Stimulated activated CD4-positive, alpha-beta T cell treated with anti-CD3 and anti-CD28 coated beads, Interleukin-2, amount 100 ng/mL, for 24 hours (primary cell): ENCODE measurements at places on chromosomes 1 and 21.

DNA sequence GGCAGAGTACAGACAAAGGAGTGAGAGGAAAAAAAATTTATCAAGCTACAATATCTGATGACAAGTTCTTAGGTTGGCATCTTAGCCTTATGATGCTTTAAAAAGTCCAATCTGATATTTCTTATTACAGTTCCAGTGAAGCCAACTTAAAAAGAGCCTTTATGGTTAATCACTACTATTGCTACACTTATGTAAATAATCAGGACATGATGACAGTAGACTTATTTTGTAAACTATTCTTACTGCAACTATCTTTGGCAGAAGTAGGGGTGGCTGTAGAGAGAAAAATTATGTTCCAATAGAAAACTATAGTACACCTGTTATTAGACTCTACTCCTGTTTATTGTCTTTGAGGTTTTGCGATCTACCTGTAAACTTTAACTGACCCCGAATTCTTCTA lies 25.8 kb upstream of the NUF2 start:
- no peak for DNase-seq

DNA sequence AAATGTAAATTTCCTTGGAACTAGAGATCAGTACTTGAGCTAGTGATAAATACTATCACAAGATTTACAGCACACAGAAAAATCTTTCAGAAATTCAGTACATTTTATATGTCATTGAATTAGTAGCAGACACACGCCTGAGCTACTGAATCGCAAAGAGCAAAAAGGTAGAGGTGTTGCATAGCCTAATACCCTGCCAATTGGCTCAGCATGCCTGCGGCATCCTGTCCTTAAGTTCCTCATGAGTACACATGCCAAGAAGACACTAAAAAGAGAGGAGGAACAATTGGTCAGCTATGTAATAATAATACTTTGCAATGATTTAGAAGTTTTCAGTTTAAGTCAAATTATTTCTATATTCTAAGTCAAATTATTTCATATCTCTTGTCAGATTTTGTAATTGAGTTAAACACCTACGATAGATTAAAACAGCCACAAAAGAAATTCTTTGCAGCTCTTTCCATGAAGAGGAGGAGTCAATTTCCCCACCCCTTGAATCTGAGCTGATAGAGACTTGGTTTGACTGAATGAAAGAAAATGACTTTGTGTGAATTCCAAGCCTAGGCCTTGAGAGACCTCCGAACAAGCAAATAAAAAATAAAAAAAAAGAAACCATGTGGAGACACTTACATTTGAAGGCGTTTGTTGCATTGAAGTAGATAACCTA lies 36.2 kb upstream of the PKN2 start:
- DNase-seq: no peak

DNA sequence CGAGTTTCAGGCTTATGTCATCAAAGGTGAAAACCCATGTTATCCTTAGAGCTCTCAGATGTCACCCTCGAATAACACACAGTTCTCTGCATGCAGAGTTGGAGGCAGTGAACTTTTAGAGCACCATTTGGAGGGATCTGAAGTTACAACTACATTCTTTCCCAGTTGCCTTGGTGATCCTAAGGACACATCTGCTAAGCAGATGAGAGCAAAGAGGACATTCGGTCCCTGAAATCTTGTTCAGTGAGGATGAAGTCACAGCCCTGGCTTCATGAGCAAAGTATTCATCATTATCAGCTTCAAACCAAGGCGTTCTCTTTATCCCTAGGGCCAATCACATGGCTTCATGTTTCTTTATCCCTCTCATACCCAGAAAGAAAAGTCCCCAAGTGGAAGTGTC lies 23.1 kb upstream of the MCOLN2 start:
- DNase-seq: no peak

DNA sequence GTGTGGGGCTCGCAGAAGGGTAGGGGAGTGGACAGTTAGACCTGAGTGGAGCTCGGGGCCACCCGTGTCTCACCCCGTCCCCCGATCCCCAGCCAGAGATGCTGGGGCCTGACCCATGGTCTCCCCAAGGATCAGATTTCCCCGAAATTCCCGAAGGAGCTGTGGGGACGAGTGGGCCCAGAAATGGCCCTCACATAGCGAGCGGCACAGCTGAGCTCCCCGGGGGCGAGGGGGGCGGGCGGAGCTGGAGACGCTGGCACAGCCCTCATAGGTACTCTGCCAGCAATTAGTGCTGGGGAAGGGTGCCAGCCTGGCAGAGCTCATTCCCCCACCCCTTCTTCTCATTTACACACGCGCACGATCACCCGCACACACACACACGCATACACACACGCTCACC lies 9.2 kb downstream of the CASZ1 start:
- no peak for DNase-seq

DNA sequence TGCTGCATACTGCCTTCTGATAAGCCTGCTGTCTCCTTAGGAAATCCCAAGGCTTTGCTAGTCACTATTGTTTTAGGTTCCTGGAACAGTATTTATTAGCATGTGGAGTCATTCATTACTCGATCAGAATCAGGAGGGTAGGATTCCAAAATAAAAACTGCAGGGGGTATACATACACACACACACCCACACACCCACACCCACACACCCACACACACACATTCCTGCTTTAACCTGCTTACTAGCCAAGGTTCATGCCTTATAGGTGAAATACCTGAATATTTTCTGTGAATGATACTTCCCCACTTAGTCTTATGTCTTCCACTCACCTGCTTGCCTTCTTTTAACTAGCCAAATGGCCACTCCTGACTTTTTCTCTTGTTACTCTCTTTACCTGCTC lies 325.1 kb downstream of the ADGRL2 start:
- DNase-seq: no peak

DNA sequence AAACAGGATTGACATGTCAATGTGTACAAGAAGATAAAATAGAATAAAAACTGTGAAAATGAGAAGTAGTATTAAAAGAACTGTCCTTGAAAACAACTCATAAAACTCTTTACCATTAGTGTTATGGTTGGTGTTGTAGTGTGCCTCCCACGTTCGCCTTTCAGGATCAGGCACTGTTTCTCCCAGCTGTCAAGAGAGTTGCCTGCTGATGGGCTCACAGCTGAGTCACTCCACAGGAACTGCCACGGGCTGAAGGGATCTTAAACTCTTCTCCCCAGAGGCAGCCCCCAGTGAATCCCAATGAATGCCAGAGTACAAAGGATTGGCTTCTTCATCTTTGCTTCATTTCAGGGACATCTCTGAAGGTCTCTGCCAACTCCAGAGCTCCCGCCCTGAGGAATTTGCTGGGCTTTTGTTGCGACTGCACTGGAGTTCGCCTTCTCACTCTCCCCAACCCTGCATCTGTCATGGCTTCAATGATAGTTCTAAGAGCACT lies 119.6 kb downstream of the ADGRL2 start:
- DNase-seq: no peak

- no peak for DNase-seq
Observed at GRCh38 chr1:112309499-112309898, 86.5 kb upstream of the CTTNBP2NL start.

GRCh38 chr1:156075162-156075561 lies 7.1 kb downstream of the MEX3A start:
- DNase-seq: no peak

DNA sequence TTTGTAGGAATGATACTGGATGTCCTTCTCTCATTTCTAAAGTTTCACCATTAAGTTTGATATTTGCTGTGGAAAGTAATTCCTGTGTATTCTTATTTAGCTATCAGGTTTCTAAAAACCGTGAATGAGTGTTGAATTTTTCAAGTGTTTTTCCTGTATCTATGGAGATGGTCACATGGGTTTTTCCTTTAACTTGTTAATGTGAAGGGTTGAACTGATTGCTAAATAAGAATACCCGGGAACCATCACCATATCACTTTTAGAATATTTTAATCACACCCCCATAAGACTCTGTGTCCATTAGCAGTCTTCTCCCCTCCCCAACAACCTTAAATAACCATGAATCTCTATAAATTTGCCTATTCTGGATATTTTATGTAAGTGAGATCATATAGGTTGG lies 16.5 kb upstream of the ASAP3 start:
- DNase-seq: no peak

GRCh38 chr1:235296729-235297128 lies 31.2 kb downstream of the ARID4B start:
- no peak for DNase-seq

DNA sequence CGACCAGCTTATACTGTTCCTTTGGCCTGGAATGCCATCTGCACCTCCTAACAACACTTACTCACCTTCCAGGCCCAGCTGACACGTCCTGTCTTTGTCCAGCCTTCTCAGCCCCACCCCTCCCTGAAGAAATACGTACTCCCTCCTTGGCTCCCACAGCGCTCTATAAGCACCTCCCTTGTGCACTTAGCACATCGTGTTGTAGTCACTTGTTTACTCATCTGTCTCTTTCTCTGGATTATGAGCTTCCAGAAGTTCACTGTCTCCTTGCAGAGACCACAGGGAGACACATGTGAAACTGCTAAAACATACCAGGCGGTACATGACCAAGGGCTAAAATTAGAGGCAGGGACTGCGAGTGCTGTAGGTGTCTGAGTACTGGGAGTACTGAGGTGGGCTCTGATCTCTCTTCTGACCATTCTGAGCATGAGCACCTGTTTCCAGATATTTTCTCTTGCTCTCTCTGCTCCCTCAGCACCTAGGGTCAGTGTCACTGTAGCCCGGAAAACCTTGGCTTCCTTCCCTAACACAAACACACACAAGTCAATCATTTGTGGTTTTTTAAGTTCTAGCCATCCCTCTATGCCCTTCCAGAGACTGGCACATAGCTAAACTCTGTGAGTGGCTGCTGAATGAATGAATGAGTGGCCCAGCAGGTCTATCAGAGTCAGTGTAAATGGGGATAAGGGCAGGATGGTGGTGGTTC lies 5.1 kb downstream of the DCST1 start:
- DNase-seq: no peak

DNA sequence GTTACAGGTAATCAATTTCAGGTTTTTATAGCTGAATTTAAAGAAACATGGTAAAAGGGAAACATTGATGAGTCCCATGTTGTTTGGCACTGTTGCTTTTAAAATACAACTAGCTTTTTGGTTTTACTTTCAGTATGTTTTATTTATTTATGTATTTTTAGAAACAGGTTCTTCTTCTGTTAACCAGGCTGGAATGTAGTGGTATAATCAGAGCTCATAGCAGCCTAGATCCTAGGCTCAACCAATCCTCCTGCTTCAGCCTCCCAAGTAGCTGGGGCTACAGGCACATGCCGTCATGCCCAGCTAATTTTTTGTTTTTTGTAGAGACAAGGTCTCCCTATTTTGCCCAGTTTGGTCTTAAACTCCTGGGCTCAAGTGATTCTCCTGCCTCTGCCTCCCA lies 50.4 kb downstream of the CTTNBP2NL start:
- DNase-seq: no peak

- no peak for DNase-seq
Observed at GRCh38 chr1:8847990-8848389, 30.5 kb downstream of the ENO1 start.

- DNase-seq: no peak
Observed at GRCh38 chr1:9603766-9604753, 15.3 kb downstream of the TMEM201 start.

DNA sequence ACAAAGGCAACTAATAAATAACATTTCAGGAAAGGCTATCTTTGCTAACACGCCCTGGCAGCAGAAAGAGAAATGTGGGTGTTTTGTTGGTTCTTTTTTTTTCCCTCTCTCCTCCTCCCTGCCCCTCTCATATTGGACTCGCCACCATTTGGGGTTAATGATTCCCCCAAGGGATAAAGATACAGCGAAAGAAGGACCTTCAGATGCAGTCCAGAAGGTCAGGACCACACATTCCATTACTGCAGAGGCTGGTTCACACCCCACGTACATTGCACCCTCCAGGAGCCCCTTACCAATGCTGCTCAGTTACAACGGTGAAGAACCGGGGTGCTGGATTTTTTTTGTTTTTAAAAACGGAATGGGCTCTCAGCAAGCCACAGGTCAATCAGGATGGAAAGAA lies 156.9 kb upstream of the TIAM1 start:
- DNase-seq: no peak

GRCh38 chr1:160108888-160109662 lies 6.5 kb upstream of the ATP1A2 start:
- peak; percentile 48 for DNase-seq

GRCh38 chr1:25517476-25518394 lies 25.7 kb upstream of the LDLRAP1 start:
- DNase-seq: no peak

GRCh38 chr1:230793463-230793745 lies 46.2 kb downstream of the CAPN9 start:
- no peak for DNase-seq

GRCh38 chr1:73953586-73953985 lies 244.4 kb downstream of the LRRIQ3 start:
- no peak for DNase-seq

- peak; percentile 43 for DNase-seq
Observed at GRCh38 chr1:32876341-32877210, 5.9 kb upstream of the FNDC5 start.

- DNase-seq: no peak
Observed at GRCh38 chr1:171981303-171981702, 140.0 kb downstream of the DNM3 start.

GRCh38 chr21:40902993-40903392 lies 56.0 kb upstream of the DSCAM start:
- no peak for DNase-seq

GRCh38 chr1:153375511-153375910 lies at the start of gene S100A12:
Gene S100A12 (minus strand): TSS chr1:153375621. CDS start chr1:153374592, 1,029 bp downstream.
- no peak for DNase-seq

DNA sequence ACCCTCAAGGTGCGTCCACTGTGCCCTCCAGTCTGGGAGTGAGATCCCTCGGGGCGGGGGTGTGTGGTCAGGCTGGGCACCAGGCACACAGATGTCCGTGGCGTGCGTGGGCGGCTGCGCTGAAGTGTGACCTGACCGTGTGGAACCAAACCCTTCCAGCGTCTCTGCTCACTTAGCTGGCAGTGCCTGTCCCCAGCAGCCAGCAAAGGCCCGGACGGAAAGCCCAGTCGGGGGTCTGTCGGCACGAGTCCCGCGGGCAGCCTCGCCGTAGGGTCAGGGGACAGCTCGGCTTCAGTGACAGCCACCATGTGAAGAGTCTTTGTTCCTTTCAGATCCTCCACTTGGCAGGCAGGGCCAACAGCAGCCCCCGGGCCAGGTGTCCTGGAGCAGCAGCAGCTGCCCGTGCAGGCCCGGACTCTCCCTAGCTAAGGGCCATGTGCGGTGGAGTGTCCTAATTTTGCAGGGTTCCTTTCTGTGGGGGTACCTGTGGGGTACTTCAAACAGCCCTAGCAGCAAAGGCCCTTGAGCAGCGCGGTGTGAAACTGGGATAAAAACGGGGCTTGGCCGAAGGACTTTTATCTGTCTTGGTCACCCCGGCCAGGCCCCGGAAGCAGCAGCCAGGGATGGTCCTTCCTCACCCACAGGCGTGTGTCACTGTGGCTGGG lies 11.6 kb downstream of the TTLL10 start:
- no peak for DNase-seq

GRCh38 chr21:29419422-29419821 lies 120.7 kb downstream of the BACH1 start:
- no peak for DNase-seq

DNA sequence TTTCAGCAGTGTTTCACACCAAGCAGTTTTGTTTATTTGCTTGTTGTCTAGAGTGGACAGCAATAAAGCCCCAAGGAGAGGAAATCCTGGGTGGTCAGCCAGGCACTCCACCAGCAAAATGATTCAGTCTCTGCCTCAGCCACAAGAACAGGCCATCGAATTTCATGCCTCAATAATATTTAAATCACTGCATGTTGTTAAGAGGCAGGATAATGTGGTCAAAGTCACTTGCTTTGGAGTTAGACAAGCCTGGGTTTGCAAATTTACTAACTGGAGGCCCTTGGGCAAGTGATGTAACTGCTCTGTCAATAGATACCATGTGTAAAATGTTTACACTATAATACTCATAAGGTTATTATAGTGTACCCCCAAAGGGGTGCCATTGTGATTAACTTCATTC lies 349.6 kb downstream of the LMO4 start:
- no peak for DNase-seq
